Gastrocnemius medialis (tissue), 4 donors: ENCODE measurements at places on chromosomes 5 and 9. TPM values are rescaled to one million over a fixed set of nuclear protein-coding genes. Genes with fewer than 3 reads are reported as not detected.

Gene NR2F1
- total RNA-seq: not detected

Gene NUTM2F
- total RNA-seq: not detected

Gene TAS2R1
- not detected for total RNA-seq

Gene SLC28A3
- total RNA-seq: not detected

Gene ACOT12
- total RNA-seq: 0.53 TPM
